Bone marrow (tissue), 2 donors: ENCODE measurements at places on chromosomes 2 and 18.

- DNase-seq, result no peak
Measured at GRCh38 chr2:19353721-19354050, 4.7 kb downstream of the OSR1 start.

- DNase-seq, result no peak
Measured at GRCh38 chr2:105249891-105250290, 8.3 kb downstream of the GPR45 start.

GRCh38 chr2:2806711-2807110, 475.6 kb upstream of the MYT1L start:
- no peak for DNase-seq

- DNase-seq, result no peak
Measured at GRCh38 chr2:204023088-204023487, 86.5 kb downstream of the ICOS start.

GRCh38 chr2:223925106-223925505, 20.0 kb downstream of the WDFY1 start:
- DNase-seq, result no peak

GRCh38 chr2:96507957-96508520, 2.9 kb upstream of the NEURL3 start:
- peak; percentile 53 for DNase-seq

DNA sequence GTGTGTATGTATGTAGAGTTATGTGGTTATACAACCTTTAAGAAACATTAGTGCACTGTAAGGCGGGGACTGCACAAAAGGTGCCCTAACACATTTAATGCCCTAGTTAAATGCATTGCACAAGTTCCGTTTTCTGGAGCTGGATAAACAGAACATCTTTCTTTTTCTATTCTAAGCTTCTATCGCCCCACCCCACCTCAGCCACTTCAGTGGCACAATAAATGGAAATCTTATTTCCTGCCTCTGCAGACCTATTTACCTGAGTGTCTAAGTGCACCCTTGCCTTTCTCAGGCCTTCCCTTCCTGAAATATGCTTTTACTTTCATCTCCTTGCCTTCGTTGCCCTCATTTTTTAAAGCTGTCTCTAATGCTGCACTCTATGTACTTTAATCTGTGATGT, 123.5 kb downstream of the TANC1 start:
- no peak for DNase-seq
